ENCODE measurements at places on chromosomes 16 and 17.

DNA sequence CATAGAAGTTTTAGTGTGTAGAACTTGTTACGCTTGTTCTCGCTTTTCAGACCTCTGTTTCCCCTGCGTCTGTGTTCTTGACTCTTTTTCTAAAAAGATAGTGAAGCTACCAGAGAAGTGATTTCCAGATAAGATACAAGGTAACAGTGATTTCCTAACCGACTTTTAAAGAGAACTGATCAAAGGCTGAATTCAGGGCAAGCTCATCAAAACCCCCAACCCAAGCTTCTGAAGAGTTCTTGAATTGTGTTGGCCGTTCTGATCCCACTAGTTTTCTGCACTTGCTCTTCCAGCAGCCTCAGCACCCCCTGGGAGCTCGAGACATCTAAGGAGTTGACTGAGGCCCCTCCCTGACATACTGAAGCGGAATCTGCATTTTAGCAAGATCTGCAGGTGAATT, 12.7 kb upstream of the NSMCE1 start:
- no peak for DNase-seq

DNA sequence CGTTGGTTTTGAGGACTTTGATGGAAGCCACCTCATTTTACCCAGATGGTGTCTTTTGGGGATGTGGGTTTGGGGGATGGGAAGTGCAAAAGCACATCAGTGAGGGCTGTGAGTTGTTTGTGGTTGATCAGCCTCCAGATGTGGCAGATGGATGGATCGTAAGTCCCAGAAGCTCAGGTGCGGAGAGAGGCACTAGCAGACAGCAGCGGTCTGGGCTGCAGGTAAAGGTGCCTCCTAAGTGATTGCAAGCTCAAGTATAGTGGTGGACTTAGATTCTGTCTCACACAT, 18.0 kb downstream of the HS3ST3B1 start:
- DNase-seq, result no peak

DNA sequence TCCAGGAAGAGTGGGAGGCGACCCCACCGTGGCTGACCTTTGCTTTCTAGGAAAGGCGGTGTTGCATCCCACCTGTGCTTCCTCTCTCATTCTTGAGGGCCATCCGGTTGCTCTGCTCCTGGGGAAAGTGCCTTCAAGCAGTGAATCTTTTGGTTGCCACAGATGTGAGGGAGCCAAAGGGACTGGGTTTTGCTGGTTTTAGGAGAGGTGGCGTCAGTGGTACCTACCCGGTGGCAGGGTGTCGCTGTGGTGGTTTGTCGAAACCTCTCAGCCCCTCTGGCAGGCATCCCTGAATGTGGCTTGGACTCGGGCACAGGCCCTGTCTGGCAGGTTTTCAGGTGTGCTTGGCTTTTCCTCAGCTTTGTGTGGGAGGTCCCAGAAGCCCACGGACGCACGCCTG, 611.5 kb downstream of the KCNJ18 start:
- no peak for DNase-seq

DNA sequence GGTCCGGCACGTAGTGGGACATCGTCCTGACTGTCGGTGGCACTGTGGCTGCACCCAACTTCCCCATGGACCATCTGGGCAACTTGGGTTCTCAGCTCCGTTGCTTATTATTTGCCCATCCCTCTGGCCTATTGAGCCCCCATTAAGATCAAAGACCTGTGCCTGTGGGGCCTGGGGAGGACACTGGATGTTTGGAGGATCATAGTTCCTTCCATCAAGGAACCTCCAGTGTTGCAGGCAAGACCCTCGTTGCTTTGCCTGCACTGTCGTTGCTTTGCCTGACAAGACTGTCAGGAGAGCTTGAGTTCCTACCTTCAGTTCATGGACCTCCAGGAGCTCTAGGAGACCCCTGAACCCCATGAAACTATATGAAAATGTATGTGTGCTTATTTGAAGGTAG, 127.2 kb downstream of the CCDC144A start:
- no peak for DNase-seq

DNA sequence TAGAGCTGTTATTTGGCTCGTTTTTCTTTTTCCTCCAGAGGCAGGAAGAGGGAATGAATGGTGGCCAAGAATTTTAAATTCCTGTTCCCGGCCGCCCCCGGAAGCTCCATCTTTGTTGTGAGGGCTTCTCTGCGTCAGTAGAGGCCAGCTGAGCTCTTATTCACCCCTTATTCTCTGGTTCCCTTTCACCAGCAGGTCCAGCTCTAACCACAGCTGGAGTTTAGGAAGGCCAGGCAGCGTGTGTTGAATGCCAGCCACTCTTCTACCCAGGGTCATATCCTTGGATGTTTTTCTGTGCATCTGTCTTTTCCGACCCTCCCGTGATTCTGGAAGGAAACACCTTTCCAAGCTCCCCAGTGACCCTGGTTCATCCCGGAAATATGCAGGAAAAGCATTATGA, 570.5 kb downstream of the WWOX start:
- no peak for DNase-seq

GRCh38 chr16:55035956-55036355, 105.3 kb downstream of the IRX5 start:
- DNase-seq, result no peak

DNA sequence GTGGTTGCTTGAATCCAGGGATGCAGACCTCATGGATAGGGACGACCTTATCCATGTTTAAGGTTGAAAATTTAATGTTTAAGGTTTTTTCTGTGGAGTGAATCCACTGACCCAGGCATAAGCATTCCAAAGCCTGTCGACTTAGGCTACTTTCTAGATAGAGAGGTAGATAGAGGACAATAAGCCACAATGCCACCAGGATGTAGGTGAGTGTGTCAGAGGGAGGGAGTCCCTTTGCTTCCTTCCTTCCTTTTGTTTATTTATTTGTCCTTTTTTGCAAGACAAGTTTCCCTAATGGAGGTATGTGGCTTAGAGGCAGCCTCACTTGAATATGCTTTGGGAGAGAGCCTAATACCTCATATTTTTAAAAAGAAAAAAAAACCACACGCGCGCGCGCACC, 834.2 kb upstream of the SOX9 start:
- no peak for DNase-seq

DNA sequence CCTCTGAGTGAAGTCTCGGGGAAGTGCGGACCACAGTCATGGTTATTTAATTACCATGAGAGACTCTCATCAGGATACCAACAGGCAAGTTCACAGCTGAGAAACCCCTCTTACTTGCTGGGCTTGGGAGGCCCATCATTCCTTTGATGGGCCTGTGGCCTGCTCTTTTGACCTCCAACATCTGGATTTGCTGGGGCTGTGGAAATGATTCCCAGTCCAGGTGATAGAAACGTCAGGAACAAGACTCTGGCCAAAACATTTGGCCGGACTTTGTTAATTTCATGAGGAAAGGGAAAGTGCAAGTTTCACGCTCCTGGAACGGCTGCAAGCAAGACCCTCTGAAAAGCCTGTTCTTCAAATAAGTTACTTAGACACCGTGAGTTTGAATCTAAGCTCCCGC, 42.5 kb downstream of the TMEM114 start:
- no peak for DNase-seq

DNA sequence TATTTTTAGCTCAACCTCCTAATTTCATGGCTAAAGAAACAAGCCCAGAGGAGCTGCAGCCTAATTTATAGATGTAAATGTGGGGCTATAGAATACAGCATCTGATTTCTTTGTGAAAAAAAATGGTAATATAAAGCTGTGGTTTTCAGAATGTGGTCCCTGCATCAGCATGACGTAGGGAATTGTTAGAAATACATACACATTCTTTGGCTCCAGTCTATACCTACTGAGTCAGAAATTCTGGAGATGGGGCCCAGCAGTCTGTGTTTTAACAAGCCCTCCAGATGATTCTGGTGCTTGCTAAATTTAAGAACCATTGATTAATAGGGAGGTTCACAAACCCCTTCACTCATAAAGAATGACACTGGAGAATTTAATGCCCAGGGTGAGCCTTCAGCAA, 18.1 kb upstream of the MYH8 start:
- DNase-seq, result no peak

- no peak for DNase-seq
Measured at GRCh38 chr17:29711588-29712385, 89.1 kb upstream of the CORO6 start.

DNA sequence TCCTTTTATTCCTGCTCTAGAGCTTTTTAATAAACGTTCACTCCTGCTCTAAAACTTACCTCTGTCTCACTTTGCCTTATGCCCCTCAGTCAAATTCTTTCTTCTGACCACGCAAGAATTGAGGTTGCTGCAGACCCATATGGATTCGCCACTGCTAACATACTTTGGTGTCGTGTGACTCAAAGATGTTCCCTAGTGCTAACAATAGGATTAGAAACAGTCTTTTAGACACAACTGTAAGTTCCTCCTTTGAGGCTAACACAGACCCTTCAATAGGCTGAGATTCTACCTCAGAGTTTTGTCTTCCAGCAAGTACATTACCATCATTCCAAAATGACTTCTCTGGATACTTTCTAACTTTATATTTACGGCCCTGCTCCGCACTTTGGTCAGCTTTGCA, 149.5 kb upstream of the COX10 start:
- DNase-seq, result no peak

DNA sequence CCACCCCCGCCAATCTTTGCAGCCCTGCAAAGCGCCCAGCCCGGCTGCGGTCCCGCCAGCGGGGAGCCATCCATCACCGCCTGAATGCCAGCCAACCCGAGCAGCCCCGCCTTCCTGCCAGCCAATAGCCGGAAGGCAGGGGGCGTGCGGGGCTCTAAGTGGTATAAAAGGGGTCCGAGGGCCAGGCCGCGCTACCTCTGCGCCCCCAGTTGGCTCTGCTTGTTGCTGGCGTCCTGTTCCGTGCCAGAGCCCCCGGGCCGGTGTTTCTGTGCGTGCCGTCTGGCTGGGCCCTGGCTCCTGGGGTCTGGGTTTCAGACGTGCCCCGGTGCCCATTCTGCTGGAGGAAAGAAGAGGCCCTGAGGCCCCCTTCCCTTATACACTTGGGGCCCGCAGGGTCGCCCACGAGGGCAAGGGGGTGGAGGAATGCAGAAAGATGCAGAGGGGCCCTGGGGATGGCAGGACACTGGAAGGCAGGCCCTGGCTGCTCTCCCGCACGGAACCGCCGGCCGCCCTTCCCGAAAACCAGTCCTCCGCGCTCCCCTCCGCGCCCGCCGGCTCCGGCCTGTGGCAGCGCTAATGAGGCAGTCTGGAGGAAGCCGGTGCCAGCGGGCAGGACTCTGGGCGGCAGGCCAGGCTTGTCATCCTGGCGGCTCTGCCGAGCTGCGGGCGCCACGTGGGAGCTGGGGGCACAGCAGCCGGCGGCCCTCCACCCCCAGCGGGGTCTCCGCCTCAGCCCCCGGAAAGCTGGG, 14.0 kb downstream of the COPZ2 start:
- DNase-seq, result peak; percentile 95

DNA sequence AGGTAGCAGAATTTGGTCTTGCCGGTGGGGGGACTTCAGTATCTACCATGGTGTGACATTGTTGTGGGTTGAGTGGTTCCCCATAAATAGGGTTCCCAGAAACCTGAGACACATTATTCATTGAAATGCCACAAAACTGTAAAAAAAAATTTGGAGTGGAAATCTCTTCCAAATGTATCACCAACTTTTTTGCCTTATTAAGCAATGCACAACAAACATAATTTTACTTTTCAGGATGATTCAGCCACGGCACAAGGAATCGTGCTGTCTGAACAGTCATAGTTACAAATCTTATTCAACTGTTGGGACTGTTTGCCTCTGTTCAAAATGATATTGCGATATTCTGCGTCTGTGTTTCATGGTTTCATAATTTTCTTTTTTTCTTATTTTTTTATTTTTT, 181.2 kb downstream of the NTN1 start:
- DNase-seq, result no peak

DNA sequence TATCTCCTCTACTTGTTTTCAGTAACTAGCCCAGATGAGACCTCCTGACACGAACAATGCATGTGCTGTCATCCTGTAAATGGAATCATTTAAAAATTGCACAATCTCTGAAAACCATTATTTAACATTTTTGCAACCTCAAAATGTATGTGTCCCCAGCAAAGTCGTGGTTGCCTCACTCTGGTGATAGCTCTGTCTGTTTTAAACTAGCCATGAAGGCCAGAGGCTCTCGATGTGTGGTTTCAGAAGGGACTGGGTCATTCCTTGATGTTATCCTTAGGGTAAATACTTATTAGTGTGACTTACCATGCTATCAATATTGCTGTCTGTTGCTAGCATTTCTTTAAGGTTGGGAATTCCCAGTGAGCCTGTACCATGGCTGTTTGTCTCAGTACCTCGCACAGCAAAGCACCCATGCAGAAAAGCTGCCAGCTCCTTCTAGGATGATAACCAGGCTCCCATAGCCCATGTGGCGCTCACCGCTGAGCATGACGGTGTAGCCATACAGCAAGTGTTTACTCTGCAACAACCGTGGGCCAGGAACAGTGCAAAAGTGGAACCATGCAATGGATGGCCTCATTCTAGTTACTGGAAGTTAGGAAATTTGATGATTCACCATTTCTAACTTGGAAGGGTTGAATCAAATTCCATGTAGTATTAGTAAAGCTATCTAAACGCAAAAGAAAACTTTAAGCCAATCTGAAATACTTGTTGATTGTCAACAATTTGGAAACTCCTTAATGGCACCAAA, 2.9 kb upstream of the PGS1 start:
- no peak for DNase-seq

- DNase-seq, result no peak
Measured at GRCh38 chr16:14354561-14355351, 275.3 kb downstream of the PARN start.

- no peak for DNase-seq
Measured at GRCh38 chr16:85236818-85237150, 124.5 kb upstream of the CIBAR2 start.

- peak; percentile 93 for DNase-seq
Measured at GRCh38 chr17:14308965-14309879, 8.3 kb downstream of the HS3ST3B1 start.

DNA sequence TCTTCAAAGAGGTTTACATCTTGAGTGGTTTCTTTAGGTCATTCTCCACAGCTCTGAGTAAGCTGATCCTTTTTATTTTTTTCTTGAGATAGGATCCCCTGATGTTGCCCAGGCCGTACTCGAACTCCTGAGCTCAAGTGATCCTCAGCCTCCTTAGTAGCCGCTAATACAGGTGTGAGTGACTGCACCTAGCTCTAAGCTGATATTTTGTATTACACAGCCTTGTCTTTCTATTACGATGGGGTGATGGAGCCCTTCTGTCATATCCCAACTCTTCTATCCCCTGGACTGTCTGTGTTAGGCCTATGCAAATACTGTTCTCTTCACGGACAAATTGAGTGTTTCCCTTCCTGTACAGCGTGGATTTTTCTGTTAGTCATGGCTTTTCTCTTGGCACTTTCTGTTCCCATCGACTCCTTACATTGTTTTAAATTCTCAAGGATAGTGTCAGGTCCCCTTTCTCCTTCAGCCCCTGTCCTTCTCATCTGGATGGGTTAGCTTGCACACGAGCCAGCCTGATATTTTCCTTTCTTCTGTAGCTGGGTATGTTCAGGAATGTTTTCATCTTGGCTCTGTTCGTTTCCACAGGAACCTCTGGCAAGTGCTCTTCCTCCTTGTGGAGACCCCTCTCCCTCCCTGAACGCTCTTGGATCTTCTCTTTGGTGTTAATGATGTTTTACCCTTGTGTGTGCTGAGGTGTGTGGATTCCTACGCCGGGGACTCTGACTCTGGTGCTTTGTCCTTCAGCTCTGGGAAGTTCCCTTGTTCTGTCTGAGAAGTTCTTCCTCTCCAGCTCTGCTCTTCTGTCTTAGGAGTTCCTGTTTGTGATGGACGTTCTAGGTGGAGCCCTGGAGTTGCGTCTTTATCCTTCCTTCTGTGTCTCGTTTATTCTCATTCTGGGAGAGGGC, 2.3 kb downstream of the BANP start:
- DNase-seq, result no peak

GRCh38 chr17:8041249-8041928, 2.5 kb downstream of the ALOX15B start:
- DNase-seq, result peak; percentile 40

Measured in Calu3 (cell line).